Dermis blood vessel endothelial cell (primary cell): ENCODE measurements at places on chromosomes 5 and 9. TPM values are rescaled to one million over a fixed set of nuclear protein-coding genes. Genes with fewer than 3 reads are reported as not detected.

LCN15 gene
- total RNA-seq: 0.05 TPM in 1 of 2 replicates, not detected in the other

GFI1B gene
- not detected in 2 replicates for total RNA-seq

EFNA5 gene
- 36.1 and 77.0 TPM in 2 replicates for total RNA-seq

HTR4 gene
- 0.14 TPM in 1 of 2 replicates, not detected in the other for total RNA-seq

ARAP3 gene
- total RNA-seq: 46.1 and 65.8 TPM in 2 replicates

PHYHD1 gene
- total RNA-seq: 0.85 TPM in 1 of 2 replicates, not detected in the other

FAM151B gene
- 2.6 and 3.0 TPM in 2 replicates for total RNA-seq

FGF1 gene
- 0.19 and 0.85 TPM in 2 replicates for total RNA-seq

IL13 gene
- not detected in 2 replicates for total RNA-seq

TAF1L gene
- total RNA-seq: under 0.01 TPM in 2 replicates
